ENCODE measurements at places on chromosomes 13 and 19. TPM values are rescaled to one million over a fixed set of nuclear protein-coding genes. Genes with fewer than 3 reads are reported as not detected.

Gene PEAK3
- total RNA-seq: 0.78 TPM

DNA sequence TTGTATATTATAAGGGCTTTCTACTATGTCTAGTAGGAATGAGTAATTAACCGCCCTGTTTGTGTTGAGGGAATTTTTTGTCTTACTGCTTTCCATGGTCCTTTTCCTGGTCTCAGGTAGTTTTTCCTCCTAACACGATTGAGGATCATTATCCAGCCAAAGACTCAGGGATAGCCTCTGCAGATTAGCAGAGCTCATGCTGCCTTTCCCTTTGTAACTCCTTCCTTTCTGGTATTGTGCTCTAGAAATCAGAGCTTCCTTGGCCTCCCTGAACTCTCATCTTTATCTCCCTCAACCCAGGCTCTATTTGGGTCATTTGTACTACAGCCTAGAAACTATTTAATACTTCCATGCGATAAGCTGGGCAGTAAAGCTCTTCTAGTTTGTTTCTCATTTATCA is 142.1 kb downstream of the PDS5B start:
- no peaks in the 10 kb centered on the region for H3K27me3 ChIP-seq
- no peaks in the 10 kb centered on the region for H3K36me3 ChIP-seq
- no peak overlapping the region for H3K27ac ChIP-seq
- no peak for DNase-seq

DNA sequence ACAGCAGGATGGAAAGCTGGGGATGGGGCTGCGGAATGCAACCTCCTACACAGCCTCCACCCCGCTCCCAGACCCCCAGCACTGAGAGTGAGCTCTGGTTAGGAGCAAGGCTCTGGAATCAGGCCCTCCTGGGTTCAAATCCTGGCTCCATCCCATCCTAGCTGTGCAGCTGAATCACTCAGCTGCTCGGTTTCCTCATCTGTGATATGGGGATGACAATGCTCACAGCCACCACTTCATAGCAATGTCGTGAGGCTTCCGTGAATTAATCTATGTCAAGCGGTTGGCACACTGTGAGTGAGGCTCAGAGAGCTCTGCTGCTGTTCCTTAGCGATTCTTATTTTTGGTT is 538 bp downstream of the ACP7 start:
- no peak for DNase-seq
- peak overlapping the region; percentile 47 for H3K4me3 ChIP-seq
- H3K27me3 ChIP-seq: peaks cover 76% of the 10 kb centered on the region
- no peak overlapping the region for H3K27ac ChIP-seq

Gene RDH8
- not detected for total RNA-seq

Gene ZNF729
- total RNA-seq: not detected

DNA sequence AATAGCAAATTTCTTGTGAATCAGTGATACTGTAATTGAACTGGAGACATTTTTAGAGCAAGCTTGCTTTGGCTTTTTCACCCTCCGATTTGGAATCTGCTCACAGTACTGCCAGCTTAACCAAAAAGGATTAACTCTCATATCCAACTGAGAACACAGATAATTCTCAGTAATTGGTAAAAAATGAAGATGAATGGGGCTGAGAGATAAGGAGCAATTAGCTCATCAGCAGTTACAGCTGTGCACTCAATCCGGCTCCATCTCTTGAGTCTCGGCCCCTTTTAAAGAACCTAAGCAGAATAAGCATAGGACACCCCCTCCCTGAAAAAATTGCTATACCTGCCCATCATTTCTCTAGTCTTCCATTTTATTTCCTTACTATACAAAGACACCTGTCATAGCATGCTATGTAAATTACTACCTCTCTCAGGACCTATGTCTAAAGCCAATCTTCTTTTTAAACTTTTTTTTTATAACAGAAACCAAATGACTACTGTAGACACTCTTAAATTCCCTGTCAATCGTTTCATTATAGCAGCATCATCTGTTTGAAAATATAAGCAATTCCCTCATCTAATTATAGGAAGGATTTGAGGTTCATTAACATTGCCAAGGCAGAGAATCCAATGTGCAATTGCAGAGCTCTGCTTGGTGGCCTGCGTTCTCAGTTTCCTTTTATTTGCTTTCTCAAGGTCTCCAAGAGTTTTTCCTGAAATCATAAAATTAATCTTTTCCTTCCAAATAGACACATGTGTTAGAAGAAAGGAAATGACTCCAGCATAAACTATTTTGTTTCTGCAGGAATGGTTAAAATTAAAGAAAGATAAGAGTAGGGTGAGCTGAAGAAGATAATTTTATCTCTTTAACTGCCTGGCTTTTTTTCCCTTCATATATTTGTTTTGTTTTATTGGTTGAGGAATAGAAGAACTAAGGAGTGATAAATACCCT is 242.1 kb downstream of the DACH1 start:
- no peaks in the 10 kb centered on the region for H3K36me3 ChIP-seq
- no peaks in the 10 kb centered on the region for H3K27me3 ChIP-seq
- H3K27ac ChIP-seq: peak overlapping the region; percentile 7
- H3K4me1 ChIP-seq: no peaks in the 10 kb centered on the region

Gene LGI4
- 296 TPM for total RNA-seq

Gene GPC6
- total RNA-seq: 34.5 TPM

Gene CD37
- total RNA-seq: 9.8 TPM

- no peak overlapping the region for H3K27ac ChIP-seq
- no peaks in the 10 kb centered on the region for H3K4me1 ChIP-seq
- DNase-seq: no peak
Observed at GRCh38 chr13:95456815-95457214, 95.7 kb upstream of the CLDN10 start.

GRCh38 chr13:23140492-23140891 is 40.3 kb upstream of the SGCG start:
- no peak for DNase-seq
- H3K4me3 ChIP-seq: no peak overlapping the region
- H3K27ac ChIP-seq: no peak overlapping the region
- H3K36me3 ChIP-seq: no peaks in the 10 kb centered on the region
- H3K27me3 ChIP-seq: no peaks in the 10 kb centered on the region
- no peaks in the 10 kb centered on the region for H3K4me1 ChIP-seq

- H3K4me3 ChIP-seq: no peak overlapping the region
- peaks cover 22% of the 10 kb centered on the region for H3K27me3 ChIP-seq
- no peak for DNase-seq
Observed at GRCh38 chr19:15628236-15629002, 12.3 kb upstream of the CYP4F3 start.

DNA sequence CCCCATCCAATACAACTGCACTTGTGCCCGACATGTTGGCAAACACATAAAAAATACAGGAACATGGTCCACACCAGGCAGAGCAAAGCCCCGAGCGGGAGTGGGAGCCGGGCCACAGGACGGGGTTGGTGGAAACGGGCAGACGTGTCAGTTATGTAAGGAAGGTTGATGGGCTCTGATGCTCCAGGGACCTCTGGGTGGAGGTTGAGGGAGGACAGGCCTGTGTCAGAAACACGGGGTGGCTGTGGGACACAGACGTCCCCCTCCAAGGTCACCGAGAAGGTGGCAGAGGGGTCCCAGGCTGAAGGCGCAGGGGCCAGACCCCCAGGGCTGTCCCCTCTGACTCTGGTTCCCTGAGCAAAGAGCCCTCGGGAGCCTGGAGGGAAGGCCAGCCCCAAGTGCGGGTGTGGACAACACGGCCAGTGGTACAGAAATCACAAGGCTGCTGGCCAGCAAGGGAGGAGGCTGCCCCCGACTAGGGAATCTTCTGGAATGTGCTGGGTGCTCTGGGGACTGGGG is 31.4 kb upstream of the C13orf46 start:
- H3K27me3 ChIP-seq: no peaks in the 10 kb centered on the region
- H3K4me1 ChIP-seq: no peaks in the 10 kb centered on the region
- H3K36me3 ChIP-seq: peaks cover 10% of the 10 kb centered on the region
- no peak overlapping the region for H3K27ac ChIP-seq
- H3K4me3 ChIP-seq: no peak overlapping the region

DNA sequence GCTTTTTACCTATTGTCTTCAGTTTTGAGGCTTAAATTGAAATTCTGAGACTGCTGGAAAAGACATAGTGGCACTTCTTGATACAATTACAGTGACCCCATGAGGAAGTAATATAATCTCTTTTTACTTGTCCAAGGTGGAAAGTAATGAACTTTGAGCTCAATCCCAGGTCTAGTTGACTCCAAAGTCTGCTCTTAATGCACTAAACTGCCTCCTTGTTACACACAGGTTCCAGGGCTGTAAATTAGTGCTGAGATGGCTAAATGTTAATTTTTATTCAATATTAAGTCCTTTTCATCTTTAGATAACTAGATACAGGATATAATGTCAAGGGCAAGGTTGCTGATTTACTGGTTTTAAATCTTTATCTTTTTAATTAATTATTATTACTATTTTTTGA is 2.5 kb downstream of the NUDT15 start:
- no peak for DNase-seq
- H3K27me3 ChIP-seq: no peaks in the 10 kb centered on the region
- H3K4me3 ChIP-seq: no peak overlapping the region
- no peaks in the 10 kb centered on the region for H3K36me3 ChIP-seq

DNA sequence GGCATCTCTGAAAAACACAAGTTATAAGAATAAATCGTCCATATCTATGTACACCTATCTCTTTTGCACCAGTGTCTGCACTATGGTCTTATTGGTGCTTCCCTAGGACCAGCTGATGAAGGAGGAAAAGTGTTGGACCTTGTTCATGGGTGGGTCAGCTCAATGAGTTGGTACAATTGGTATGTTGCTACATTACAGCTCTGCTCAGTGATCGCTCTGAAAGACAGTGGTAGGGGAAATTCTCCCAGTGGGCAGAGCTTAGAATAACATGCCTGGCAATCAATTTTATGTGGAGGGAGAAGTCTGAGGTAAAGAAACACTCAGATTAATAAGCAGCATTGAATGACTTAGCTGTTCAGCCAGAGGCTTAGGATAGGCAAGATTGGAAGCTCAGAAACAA is 138.7 kb upstream of the KL start:
- no peaks in the 10 kb centered on the region for H3K27me3 ChIP-seq
- no peak for DNase-seq
- H3K4me3 ChIP-seq: no peak overlapping the region
- H3K36me3 ChIP-seq: no peaks in the 10 kb centered on the region
- H3K27ac ChIP-seq: no peak overlapping the region
- no peaks in the 10 kb centered on the region for H3K4me1 ChIP-seq

DNA sequence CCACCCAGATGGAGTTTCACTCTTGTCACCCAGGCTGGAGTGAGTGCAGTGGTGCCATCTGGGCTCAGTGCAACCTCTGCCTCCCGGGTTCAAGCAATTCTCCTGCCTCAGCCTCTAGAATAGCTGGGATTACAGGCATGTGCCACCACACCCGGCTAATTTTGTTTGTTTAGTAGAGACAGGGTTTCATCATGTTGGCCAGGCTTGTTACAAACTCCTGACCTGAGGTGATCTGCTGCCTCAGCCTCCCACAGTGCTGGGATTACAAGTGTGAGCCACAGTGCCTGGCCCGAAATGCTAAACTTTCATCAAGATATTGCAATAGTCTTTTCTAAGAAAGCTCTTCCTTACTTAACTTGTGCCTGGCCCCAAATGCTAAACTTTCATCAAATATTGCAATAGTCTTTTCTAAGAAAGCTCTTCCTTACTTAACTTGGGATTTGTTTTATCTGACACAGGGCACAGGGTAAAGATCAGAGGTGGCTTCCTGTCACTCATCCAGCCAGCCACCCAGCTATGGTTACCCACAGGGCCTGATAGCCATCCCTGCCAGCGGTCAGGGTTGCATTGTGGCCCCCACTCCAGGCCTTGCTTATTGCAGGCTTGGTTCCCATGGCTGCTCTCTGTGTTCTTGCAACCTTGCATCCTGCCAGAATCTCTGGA is 352.3 kb upstream of the TMTC4 start:
- no peak overlapping the region for H3K27ac ChIP-seq
- no peak for DNase-seq
- H3K4me1 ChIP-seq: no peaks in the 10 kb centered on the region
- H3K4me3 ChIP-seq: no peak overlapping the region

Gene CEACAM4
- total RNA-seq: 1.6 TPM

GRCh38 chr13:69243366-69243765 is 864.3 kb upstream of the ATXN8OS start:
- H3K36me3 ChIP-seq: no peaks in the 10 kb centered on the region
- H3K4me1 ChIP-seq: no peaks in the 10 kb centered on the region
- no peak for DNase-seq
- H3K27me3 ChIP-seq: no peaks in the 10 kb centered on the region
- H3K27ac ChIP-seq: no peak overlapping the region
- H3K4me3 ChIP-seq: no peak overlapping the region

GRCh38 chr13:27170516-27171243 is 931 bp downstream of the USP12 start:
- H3K4me3 ChIP-seq: peak overlapping the region; percentile 73
- H3K27ac ChIP-seq: peak overlapping the region; percentile 92
- peaks cover 54% of the 10 kb centered on the region for H3K4me1 ChIP-seq
- H3K27me3 ChIP-seq: no peaks in the 10 kb centered on the region
- no peaks in the 10 kb centered on the region for H3K36me3 ChIP-seq
- peak; percentile 21 for DNase-seq

DNA sequence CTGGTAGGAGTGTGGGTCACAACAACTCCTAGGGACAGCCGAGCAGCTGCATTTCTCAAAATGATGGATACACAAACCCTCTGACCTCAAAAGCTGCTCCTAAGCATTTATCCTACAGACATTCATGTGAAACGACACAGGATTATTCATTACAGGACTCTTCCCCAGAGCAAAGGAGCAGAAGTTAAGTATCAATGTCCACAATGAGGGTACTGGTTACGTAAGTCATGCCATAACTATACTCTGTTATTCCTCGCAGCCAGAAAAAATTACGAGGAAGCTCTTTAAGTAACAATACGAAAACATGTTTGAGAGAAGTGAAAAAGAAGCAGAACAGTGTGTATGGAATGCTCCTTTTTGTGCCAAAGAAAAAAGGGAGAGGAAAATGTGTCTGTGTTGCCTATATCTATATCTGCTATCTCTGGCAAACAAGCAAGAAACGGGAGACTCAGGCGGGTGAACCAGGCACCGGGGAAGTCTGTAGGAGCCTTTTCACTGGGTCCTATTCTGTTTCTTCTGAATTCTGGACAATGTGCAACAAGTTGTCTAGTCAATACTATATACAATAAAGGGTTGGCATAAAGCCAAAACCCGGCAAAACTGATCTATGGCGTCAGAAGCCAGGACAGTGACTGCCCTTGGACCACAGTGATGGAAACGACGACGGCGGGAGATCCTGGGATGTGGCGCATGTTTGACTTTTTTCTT is 1.3 kb downstream of the ISOC2 start:
- no peak for DNase-seq
- H3K4me1 ChIP-seq: no peaks in the 10 kb centered on the region
- no peaks in the 10 kb centered on the region for H3K27me3 ChIP-seq
- H3K27ac ChIP-seq: peak overlapping the region; percentile 87
- H3K36me3 ChIP-seq: no peaks in the 10 kb centered on the region

DNA sequence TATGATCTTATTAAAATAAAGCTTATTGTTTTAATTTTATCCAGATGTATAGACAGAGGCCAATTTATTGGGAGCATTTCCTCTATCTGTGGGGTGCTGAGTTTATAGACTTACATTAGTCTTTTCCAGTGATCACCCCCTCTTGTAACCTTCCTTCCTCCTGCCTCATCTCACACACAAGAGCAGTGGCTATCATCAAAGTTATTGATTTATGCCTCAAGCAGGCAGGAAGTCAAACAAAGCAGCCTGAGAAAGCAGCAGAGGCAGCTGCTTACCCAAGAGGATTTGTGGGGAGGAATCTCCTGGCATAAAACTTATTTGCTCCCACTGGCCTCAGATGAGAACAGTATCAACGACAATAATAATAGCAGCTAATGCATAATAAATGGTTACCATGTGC is 26.3 kb upstream of the DCLK1 start:
- DNase-seq: no peak
- no peaks in the 10 kb centered on the region for H3K27me3 ChIP-seq
- H3K4me3 ChIP-seq: no peak overlapping the region
- H3K36me3 ChIP-seq: no peaks in the 10 kb centered on the region
- no peak overlapping the region for H3K27ac ChIP-seq

Gene ZNF738
- 6.7 TPM for total RNA-seq
